ENCODE measurements at places on chromosomes 11 and 22.

DNA sequence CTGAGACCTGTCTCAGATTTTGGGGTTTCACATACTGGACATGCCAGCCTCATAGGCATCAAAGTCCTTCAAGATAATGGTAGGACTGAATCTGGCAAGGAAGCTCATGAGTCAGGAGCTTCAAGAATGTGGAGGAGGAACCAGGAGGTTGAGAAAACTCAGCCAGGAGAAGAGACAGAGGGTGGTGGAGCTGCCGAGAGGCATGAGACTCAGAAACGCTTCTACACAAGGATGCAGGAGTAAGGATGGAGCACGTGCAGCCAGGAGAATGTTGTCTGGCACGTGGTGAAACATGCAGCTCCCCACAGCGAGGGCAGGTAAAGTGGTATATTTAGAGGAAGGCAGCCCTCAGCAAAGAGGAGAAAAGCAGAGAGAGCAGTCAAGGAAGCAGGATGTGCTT, 148.7 kb upstream of the ISX start:
- DNase-seq, result no peak

DNA sequence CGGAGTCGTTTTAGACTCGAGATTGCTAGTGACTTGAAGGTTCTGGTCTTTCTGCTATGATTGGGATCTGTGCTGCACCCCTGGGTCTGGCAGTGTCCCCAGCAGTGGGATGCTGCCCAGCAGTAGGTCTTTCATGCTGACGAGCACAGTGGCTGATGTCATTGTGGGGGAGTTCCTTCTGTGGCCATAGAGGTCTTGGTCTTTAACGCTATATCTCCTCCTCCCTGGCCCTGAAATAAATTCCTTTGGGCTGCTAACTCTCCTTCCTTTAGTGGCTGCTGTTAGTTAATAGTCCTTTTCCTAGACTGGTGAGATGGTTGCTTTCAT, 136.3 kb downstream of the TEAD1 start:
- no peak for DNase-seq

DNA sequence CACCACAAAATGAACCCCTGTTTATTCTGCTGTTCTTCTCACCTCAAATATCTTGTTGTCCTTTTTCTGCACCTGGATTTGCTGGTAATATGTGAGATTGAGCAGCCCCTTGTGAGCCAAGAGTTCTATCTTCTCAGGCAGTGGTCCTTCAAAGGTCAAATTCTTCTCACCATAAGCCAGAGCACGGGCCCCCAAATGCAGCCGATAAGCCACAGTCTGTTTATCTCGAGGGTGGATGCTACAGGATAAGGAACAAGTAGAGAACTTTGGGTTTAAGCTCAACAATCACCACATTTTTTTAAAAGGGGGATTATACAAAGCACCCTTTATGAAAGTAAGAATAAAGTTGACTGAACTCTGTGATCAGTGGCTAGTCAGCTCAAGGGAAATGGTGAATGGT, 15.8 kb downstream of the TBRG1 start:
- no peak for DNase-seq

DNA sequence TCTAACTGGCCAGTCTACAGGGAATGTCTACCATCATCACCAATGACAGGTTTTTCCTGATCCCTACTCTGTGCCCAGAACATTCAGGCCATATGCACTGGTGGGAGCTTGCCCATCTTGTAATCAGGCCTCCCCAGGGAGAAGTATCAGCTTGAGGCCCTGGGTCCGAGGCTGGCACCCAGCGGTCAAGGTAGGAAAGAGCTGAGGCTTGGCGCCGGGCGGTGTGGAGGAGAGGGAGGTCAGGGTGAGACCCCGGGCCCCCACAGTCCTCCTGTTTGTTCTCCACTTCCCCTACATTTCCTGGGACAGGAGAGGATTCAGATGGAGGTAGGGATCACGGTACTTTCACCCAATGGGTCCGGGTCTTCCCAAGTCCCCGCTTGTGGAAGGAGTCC, 15.5 kb downstream of the TSKU start:
- no peak for DNase-seq

DNA sequence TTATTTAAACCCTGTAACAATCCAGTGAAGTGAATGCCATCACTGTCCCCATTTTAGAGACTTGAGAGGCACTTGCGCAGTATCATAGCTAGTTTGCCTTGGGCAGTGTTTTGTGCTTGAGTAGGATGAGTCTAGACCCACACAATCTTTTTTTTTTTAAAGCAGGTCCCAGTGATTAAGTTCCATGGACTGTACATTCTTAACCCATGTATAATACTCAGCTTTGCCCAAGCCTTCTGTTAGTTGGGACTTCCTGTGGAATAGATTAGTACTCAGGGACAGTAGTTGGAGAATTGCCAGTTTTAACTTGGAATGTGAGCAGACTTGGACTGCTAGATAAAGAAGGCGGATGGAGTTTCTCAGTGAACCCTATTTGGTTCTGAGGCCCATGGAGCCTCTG, 108.6 kb upstream of the RASSF10 start:
- no peak for DNase-seq

DNA sequence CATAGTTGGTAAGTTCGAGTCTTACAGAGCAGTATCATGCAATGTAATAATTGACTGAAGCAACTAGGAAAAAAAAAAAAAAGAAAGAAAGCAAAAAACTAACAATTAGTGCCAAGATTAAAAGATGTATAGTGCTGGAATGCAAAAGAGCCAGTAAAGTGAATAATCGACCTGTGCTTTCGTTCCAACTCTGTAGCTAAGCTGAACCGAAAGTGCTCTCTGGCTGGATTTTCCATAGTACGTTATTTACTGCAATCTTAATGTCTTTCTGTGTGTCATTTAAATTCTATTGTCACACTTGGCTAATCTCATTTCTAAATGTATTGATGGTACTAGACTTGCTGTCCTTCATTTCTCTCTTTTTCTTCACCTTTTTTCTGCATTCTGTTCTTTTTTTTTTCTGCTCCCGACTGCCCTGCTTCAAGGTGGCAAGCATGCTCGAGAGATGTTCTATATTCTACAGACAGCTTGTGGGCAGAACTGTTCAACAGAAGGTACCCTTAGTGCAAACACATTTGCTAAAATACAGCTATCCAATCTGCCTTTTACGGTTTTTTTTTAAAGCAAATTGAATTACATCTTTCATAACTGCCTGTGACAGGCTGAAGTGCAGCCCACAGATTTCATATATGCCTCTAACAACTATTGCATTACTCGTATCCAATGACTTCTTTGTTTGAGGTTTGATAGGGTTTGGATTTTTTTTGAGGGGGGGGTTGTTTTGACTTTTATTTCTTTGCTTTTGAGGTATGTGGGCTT, 204.2 kb upstream of the MTNR1B start:
- DNase-seq, result no peak

GRCh38 chr11:93770160-93770559, 13.9 kb upstream of the MED17 start:
- DNase-seq, result no peak

GRCh38 chr11:82927264-82927880, 25.8 kb downstream of the DDIAS start:
- DNase-seq, result no peak

DNA sequence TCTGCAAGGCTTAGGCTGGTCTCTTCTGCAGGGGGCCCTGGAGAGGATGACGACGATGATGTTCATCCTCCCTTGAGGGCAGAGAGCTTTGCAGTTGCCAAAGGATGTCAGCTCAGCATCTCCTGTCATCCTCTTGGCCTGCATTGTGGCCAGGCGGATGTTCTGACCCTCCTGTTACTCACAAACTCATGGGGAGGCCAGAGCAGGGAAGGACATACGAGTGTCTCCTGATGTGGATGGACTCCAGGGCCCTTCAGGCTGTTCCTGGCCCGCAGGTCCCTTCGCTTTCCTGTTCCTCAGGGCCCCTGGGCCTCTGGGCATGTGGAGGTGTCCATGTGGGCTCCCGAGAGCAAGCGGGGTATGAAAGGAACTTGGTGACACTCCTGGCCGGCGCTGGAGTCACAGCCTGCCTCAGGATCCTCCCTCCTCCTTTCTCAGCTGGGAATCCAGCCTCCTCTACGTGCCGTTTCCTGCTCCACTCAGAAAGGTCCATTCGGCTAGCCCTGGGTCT, 8.5 kb downstream of the ADORA2A start:
- DNase-seq, result no peak

DNA sequence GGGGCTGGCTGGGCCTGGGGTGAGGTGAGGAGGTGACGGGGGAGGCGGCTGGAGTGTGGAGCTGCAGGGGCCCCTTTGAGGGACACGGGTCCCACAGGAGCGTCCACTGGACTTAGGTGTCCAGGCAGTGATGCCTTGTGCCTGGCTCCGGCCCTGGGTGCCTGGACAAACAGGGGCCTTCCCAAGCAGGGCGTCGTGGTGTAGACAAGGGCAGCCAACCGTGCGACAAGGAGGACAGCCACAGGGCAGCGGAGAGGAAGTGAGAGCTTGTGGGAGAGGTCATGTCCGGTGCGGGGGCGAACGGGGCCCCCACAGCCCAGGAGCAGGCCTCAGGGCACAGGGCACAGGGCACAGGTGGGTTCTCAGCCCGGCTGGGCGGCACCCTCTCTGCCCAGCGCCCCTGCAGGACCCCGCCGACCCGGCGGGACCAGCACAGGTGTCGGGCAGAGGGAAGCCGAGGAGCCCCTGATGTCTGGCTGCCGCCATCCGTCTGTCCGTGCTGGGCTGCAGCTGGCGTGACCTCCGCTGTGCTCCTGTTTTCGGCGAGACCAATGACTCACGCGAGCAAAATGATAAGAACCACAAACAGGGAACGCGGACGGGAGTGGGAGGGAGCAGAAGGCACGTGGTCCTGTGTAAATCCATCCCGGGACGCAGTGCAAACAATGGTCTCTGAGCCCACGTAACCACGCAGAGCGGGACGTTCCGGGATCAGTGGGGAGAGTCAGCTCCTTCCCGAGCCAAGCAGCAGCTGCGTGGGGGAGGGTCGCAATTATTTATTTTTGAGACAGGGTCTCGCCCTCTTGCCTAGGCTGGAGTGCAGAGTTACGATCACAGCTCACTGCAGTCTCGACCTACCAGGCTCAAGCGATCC, 49.1 kb upstream of the A4GALT start:
- DNase-seq, result no peak

- DNase-seq, result no peak
Measured at GRCh38 chr11:47329431-47329986, 23.0 kb downstream of the MYBPC3 start.

- no peak for DNase-seq
Measured at GRCh38 chr22:21651521-21652009, 9.5 kb downstream of the SDF2L1 start.

- DNase-seq, result no peak
Measured at GRCh38 chr11:60855726-60856633, at the start of gene PTGDR2. TSS of gene PTGDR2 (minus strand) at chr11:60855950. CDS start at chr11:60853722, 2,228 bp downstream.

- no peak for DNase-seq
Measured at GRCh38 chr22:47588578-47588960, 826.1 kb downstream of the TBC1D22A start.

- DNase-seq, result no peak
Measured at GRCh38 chr22:21989049-21989448, 6.5 kb upstream of the TOP3B start.

GRCh38 chr11:122895563-122895962, 13.0 kb downstream of the JHY start:
- DNase-seq, result no peak

GRCh38 chr11:65880844-65881421, 1.3 kb downstream of the CTSW start:
- no peak for DNase-seq

DNA sequence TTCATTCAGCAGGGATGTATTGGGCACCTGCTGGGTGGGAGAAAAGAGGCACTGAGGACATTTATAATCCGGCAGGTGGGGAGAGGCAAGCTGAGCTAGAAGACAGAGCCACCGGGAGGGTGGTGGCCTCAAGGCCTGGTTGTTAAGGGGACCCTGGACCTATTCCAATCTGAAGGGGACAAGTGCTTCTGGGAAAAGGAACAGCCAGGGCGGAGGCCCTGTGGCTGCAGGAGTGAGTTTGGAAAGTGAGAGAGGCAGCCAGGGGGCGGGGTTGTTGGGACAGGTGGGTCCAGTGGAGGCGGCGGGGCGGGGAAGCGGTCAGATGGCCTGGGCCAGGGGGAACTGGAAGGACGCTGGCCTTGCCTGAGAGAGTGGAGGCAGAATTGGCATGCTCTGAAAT, 29.1 kb downstream of the ANO1 start:
- no peak for DNase-seq
